ENCODE measurements at places on chromosomes 5 and 9. TPM values are rescaled to one million over a fixed set of nuclear protein-coding genes. Genes with fewer than 3 reads are reported as not detected.

DNA sequence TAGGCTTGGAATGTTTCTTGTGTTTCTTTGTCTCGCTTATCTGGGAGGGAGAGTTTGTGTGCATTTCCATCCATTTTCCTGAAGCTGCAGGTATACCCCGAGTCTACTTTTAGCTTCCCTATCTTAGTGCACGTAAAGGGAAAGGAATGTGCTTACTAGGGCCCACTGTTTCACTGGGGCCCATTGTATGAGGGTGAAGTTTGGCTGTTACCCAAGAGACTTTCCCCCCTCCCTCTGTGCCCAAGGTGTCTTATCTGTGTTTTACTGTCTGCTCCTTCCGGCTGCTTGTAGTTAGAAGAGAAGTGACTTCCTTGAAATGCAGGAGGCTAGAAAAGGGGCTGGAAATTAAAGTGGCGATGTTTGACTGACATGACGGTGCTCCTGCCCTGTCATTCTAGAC is 12.1 kb upstream of the BTNL3 start:
- no peak for DNase-seq

GRCh38 chr9:69396759-69397158 is 71.7 kb downstream of the ENTREP1 start:
- DNase-seq: no peak

GRCh38 chr9:133087429-133088145 is 25.8 kb downstream of the CEL start:
- no peak for DNase-seq

DNA sequence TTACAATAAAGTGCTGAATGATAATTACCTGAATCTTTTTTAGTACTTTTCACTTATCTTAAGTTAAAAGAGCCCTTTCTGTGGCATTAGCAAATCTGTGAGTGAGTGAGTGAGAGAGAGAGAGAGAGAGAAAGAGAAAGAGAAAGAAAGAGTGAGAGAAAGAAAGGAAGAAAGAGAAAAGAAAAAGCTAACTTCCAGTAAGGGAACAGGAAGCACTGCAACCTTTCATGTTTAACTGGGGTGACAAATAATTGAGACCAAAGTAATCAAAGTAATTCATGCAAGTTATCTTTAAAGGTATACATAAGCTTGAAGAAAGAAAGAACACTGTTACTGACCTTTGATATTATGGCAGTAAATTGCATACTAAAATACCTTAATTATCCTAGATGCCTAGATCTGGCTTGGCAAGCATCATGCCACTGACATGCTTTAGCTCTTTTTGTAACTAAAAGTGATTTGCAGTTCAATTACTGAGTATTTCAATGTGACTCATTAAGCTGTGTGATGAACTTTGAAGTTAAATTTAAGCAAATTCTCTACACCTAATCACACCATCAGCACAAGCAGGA is 21.7 kb downstream of the FEM1C start:
- no peak for DNase-seq

DNA sequence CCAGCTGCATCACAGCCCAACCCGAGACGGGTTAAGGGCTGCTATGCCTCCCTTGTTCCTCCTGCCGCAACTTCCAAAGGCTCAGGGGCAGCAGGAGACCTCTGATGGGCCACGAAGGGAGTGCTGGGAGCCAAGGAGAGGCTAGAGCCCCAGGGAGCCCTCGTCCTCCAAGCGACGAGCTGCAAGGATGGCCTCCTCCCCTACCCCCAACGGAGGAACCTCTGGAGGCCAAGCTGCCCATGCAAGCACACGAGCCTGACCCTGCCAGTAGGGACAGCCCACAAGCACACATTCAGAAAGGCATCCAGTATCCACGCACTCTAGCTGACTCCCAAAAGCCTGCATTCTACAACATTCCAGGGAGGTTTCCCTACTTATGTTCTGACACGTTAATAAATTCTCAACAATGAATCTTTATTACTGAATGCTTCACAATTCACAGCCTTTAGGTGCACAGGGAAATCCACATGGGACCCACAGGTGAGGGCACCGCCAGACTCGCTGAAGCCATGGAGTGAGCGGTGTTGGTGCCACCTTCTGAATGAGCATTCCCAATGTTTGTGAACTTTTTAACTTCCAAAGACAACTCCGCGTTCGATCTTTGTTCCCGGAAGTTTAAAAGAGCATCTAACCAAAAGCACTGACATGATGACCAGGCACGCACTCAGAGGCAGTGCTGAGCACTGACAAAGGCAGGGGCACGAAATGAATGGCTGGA is 28.7 kb downstream of the IPPK start:
- peak; percentile 33 for DNase-seq

- no peak for DNase-seq
These were observed 18.2 kb downstream of the ALDOB start for GRCh38 chr9:101417389-101417788.

GRCh38 chr9:78053627-78054026 is 22.0 kb upstream of the GNAQ start:
- DNase-seq: no peak

DNA sequence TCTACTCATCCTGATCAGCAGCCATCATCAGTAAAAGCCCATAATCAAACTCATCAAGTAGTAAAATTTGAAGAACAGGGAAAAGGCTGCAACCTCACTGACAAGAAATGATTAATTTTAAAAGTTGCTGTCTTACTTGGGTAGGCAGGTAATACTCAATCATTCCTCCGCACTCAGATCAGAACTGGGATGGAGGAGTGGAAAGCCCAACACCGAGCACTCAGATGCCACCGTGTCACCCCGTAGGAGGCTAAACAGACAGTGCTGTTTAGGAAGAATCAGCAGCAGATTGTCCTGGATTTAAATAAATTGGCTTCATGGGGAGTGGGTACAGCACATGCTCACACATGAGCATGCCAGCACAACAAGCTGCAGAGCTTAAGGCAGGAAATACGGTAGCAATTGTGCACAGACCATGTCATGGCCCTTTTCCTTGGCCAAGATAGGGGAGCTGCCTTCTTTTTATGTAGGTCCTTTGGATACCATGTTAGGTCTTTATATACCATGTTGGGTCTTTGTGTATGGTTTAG is 92.6 kb upstream of the CDH6 start:
- DNase-seq: no peak

GRCh38 chr9:135363596-135363995 is 116.0 kb upstream of the PPP1R26 start:
- no peak for DNase-seq

GRCh38 chr5:32765266-32765665 is 54.1 kb downstream of the NPR3 start:
- no peak for DNase-seq

Gene CMBL
- 20.7 TPM for total RNA-seq

Gene C7
- 209 TPM for total RNA-seq

Gene OSMR
- 57.1 TPM for total RNA-seq

Gene SLC23A1
- total RNA-seq: 0.65 TPM

Gene C9
- total RNA-seq: not detected

All from ureter (tissue), 1 donor.